ENCODE measurements at places on chromosomes 12 and 14. TPM values are rescaled to one million over a fixed set of nuclear protein-coding genes. Genes with fewer than 3 reads are reported as not detected.

Gene MOK
- polyA plus RNA-seq: 7.6 TPM

Gene PARPBP
- polyA plus RNA-seq: 3.9 TPM

Gene DNAJC22
- 1.1 TPM for polyA plus RNA-seq

Gene DNAI7
- 0.70 TPM for polyA plus RNA-seq

Gene NYNRIN
- 6.4 TPM for polyA plus RNA-seq

Gene NELL2
- polyA plus RNA-seq: 14.0 TPM

DNA sequence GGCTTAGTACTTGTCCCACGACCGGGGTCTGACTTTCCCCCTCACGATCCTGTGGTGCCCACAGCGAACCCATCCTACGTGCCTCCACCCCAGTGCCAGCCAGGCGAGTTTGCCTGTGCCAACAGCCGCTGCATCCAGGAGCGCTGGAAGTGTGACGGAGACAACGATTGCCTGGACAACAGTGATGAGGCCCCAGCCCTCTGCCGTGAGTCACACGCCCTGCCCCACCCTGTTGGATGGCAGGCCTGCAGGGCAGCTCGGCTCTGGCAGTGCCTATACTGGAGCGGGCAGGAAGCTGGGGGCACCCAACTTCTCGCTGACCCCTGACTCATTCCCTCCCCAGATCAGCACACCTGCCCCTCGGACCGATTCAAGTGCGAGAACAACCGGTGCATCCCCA is 18.3 kb upstream of the LRP1-AS start:
- no peak for DNase-seq

DNA sequence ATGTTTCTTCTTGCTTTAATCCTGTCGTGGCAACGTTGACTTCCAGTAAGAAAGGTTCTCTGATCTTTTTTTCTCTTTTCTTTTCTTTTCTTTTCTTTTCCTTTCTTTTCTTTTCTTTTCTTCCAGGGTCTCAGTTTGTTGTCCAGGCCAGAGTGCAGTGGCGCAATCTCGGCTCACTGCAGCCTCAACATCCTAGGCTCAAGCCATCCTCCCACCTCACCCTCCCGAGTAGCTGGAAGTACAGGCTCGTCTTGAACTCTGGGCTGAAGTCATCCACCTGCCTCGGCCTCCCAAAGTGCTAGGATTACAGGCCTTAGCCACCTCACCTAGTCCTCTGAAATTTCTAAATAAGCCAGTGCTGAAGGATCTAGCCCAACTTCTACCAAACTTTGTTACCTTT is 1.3 kb upstream of the MAP3K9 start:
- no peak for DNase-seq

- no peak for DNase-seq
These were observed 46.0 kb downstream of the DGLUCY start for GRCh38 chr14:91159906-91160305.

DNA sequence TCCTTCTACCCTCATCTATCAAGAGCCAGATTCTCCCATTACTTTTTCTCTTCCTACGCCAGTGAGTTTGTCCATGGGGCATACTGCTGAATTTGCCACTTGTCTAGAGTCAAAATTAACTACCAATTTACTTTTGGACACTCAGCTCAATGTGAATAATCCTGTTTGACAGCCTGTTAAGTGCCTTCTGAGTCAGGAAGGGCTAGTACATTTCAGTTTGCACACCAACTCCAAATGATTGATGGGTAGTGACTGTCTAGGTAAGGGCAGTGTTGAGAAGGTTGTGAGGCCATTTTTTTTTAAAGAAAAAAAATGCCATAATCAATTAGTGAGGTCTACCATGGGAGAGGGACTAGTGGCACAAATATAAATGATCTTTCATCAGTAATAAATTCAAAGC is 21.8 kb upstream of the TRIM9 start:
- no peak for DNase-seq

- peak; percentile 58 for DNase-seq
These were observed 501.6 kb downstream of the VRK1 start for GRCh38 chr14:97298736-97299135.

GRCh38 chr12:126425264-126425663 is 1360.0 kb downstream of the AACS start:
- DNase-seq: no peak

DNA sequence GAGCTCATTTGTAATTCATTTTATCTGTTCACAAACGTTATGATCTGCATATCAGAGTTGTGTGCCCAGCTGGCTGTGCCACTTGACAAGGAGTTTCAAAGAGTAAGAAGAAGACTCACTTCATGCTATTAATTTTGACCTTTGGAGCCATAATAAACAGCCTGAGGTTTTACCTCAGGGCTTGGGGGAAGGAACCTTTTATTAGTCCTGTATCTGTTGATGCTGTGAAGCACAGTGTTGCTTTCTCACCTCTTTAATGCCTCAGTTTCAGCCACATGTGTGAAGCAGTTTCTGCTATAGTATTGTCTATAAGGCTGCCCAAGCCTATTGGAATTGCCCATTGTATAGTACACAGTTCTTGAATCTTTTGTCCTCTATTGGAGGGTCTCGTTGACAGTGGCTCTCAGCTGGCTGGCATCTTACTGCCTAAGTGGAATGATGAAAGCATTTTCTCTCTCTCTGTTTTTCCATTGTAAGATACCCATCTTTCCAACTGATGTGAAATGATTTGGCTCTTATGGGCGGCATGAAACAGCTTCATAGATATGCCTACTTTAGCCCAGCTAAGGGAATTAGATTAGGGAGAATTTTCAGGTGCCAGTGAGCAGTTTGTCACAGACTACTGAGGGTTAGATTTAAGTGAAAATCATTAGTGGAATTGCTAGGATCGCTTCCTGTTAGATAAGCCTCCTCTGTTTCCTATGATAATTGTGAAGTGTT is 34.7 kb downstream of the GPATCH2L start:
- peak; percentile 65 for DNase-seq

DNA sequence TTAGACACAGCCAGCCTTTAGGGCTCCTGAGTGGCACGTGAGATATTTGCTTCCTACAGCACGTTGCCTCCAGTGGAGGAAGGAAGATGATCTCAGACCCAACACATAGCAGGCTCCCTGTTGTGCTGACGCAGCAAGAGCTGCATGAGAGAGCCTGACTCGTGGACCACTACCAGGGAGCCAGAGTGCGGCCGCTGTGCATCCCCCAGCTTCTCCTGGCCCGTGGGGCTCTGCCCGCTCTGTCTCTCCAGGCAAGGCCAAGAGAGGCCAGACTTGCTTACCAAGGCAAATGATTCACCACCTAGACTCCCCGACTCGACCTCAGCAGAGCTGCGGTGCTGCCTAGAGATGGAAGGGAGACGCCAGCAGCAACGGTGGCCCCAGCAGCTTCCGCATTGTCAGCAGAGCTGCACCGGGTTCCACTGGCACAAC is 37.5 kb downstream of the MAP3K9 start:
- DNase-seq: no peak

All from brain (organoid and tissue), 16 donors.